Colonic mucosa (tissue), 4 donors: ENCODE measurements at places on chromosomes 12 and 14. TPM values are rescaled to one million over a fixed set of nuclear protein-coding genes. Genes with fewer than 3 reads are reported as not detected.
A peak's percentile ranks its signal among the peaks of the same experiment; 100 is the strongest.

DNA sequence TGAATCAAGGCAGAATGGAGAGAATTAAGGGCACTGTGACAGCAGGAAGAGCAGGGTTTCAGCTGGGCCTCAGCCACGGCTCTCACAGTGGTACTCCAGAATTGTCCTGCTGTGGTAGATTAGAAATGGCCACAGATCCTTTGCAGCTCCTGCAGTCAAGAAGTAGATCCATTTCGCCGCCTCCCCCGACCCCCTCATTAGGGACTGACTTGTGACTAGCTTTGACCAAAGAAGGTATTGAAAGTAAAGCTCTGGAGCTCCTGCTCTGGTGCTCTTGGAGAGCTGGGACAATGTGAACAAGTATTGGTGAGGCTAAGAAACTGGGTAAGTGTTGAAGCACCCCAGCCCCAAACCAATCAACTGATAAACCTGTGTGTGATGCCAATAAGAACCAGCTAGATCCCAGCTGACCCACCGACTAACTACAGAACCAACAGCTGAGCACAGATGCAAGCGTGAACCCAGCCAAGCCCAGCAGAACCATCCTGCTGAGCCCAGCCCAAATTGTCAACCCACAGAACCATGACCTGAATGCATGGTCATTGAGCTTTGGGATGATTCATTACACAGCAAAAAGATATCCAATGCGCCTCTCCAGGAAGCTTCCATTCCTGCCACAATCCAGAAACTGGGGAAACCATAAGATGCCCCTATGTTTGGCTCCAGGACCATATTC, 50.7 kb downstream of the JAG2 start:
- no peaks in the 10 kb centered on the region for H3K36me3 ChIP-seq
- H3K4me1 ChIP-seq: no peaks in the 10 kb centered on the region
- no peaks in the 10 kb centered on the region for H3K27me3 ChIP-seq
- DNase-seq: no peak
- H3K27ac ChIP-seq: no peak overlapping the region
- no peak overlapping the region for H3K4me3 ChIP-seq

DNA sequence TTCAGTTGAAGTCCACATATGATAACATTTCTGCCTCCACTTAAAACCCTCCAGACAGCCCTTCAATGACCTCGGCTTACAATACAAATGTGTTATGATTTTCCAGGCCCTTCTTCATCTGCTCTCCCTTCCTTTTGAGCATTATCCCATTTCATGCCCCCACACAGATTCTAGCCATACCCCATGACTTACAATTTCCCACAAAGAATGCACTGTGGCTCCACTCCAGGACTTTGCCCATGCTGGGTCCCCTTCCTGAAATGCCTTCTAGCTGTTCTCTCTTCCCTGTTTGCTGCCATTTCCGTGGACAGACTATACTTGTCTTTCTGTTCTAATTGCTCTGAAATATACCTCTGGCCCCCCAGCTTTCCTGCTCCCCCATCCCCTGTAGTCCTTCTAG, 963.2 kb downstream of the DIO2 start:
- no peaks in the 10 kb centered on the region for H3K36me3 ChIP-seq
- no peak for DNase-seq
- no peak overlapping the region for H3K4me3 ChIP-seq
- no peaks in the 10 kb centered on the region for H3K4me1 ChIP-seq
- no peak overlapping the region for H3K27ac ChIP-seq
- H3K27me3 ChIP-seq: no peaks in the 10 kb centered on the region

DNA sequence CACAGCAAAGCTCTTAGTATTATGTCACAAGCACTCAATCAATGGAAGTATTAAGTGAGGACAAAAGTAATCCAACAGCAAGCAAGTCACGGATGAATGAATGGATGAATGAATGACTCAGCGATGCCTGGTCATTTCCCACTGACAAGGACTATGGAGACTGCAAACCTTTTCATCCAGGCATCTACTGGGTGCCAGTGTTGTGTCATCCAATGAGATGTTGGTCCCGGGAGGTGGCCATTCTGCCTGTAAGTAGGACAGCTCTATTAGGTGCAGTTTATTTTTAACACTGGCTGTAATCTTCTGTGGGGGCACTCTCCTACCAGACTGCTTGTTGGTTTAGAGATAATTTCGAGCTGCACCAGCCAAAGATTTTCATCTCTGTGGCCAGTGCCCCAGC, 39.4 kb downstream of the STAB2 start:
- no peaks in the 10 kb centered on the region for H3K4me1 ChIP-seq
- H3K27me3 ChIP-seq: no peaks in the 10 kb centered on the region
- H3K36me3 ChIP-seq: no peaks in the 10 kb centered on the region
- H3K4me3 ChIP-seq: no peak overlapping the region

DNA sequence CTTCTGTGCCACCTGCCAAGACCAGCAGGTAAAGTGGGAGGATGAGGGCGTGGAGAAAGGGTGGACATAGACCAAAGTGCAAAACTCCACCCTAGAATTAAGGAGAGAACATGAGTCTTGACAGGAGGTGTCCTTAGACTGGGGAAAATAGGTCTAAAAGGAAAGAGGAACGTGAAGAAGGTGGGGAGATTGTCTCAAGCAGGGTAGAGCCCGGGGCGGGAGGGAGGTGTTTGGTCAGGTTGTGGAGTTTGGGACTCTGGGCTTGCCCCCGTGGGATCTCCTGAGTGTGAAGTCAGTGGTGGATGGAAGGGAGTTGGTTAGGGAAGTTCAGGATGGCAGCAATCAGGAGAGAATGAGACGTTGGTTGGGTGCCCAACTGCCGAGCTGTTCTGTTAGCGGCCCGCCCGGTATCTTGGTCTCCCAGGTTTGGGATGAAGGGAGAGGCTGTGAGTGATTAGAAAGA, 386 bp downstream of the DGKA start:
- peaks cover 33% of the 10 kb centered on the region for H3K4me1 ChIP-seq
- H3K36me3 ChIP-seq: no peaks in the 10 kb centered on the region
- no peaks in the 10 kb centered on the region for H3K27me3 ChIP-seq
- DNase-seq: peak; percentile 57
- peak overlapping the region; percentile 70 for H3K4me3 ChIP-seq

DNA sequence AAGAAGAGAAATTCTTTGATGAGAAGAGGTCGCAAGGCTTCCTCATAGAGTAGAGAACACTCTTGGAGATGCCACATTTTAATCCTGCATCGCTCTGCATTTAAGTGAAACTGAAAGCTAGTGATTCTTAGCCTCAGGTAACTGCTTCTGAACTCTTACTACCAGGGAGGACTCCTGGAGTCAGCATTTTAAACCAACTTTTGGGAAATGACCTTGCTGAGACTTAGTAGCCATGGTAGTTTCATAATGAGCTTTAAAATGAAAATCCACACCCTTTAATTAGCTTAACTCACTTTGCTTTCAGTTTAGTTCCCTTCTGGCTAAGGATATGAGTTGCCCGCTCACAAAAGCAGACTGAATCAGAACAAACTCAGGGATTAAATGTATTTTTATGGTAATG, 80.3 kb downstream of the SYNE2 start:
- H3K27ac ChIP-seq: peak overlapping the region; percentile 30
- no peaks in the 10 kb centered on the region for H3K36me3 ChIP-seq
- no peak for DNase-seq
- no peaks in the 10 kb centered on the region for H3K27me3 ChIP-seq
- no peak overlapping the region for H3K4me3 ChIP-seq
- peaks cover 4% of the 10 kb centered on the region for H3K4me1 ChIP-seq

GRCh38 chr14:90968025-90968424, 92.4 kb downstream of the RPS6KA5 start:
- H3K27ac ChIP-seq: no peak overlapping the region
- no peak for DNase-seq
- H3K4me3 ChIP-seq: no peak overlapping the region
- H3K4me1 ChIP-seq: peaks cover 5% of the 10 kb centered on the region
- no peaks in the 10 kb centered on the region for H3K27me3 ChIP-seq

DNA sequence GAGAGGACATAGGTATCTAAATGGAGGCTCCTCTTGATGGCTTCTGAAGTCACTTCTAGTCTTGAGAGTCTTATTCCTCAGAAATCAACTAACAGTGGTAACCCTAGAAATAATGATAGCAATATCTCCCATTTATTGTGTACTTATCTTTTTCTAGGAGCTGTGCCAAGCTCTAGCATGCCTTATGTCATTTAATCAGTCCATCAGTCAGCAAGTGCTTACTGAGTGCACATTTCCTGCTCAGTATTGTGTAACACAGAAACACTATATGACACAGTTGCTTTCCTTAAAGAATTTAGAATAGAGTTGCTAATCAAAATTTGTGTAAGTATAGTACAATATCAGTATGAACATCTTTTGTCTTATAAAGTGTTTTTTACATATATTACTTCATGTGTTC, 36.6 kb downstream of the KRT76 start:
- DNase-seq: no peak
- no peaks in the 10 kb centered on the region for H3K36me3 ChIP-seq
- H3K4me1 ChIP-seq: no peaks in the 10 kb centered on the region
- no peak overlapping the region for H3K27ac ChIP-seq
- no peaks in the 10 kb centered on the region for H3K27me3 ChIP-seq

NEUROD4 gene
- total RNA-seq: not detected

SCNN1A gene
- 188 TPM for total RNA-seq
